Naive thymus-derived CD4-positive, alpha-beta T cell (primary cell): ENCODE measurements at places on chromosomes 13 and 19.

DNA sequence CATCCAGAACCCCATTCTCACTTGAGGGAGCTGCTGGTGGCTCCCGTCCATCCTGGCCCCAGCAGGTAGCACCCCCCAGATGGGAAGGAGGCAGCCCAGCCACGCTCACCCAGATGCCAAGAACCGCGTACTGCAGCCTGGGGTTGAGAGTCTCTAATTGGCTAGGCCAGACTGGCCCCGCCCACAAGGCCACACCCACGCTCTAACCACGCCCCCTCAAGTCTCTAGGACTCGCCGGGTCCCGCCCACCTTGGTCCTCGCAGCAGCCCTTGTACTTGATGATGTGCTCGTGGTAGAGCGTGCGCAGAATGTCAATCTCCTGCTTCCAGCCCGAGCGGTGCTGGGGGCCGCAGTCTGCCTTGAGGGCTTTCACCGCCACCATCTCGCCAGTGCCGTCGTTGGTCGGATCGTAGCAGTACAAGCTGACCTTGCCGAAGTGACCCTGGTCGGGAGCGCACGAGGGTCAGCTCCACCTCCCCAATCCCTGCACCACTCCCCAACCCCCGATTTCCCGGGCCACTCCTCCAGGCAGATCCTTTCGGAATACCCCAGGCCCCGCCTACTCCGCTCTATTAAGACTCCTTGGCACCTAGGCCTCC, 14.5 kb upstream of the ICAM3 start:
- peak; percentile 40 for DNase-seq

GRCh38 chr13:59570204-59570603, 593.5 kb downstream of the DIAPH3 start:
- no peak for DNase-seq

DNA sequence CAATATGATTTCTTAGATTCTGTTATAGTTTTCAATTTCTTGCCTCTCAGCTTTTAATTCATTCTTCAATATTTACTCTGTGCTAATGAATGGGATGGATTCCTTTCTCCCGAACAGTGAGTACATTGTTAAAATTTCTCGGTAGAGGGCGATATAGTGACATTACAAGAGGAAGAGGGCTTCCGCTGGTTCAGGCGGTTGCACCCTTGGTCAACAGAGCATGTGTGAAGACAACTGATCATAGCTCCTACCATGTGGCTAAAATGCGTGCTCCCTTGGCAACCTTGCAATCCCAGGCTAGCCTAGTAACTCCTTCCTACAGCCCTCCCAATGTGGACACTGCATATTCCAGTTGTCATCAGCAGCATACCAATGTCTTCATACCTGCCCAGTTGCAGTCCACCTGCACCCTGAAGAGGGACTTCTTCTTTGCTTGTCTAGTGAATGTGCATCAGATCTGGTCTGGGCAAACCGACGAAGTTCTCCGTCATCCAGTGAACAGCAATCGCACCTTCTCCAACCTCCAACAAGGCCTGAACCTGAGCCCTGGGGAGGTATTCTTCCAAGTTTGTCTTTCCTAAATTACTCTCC, 653.0 kb upstream of the GPC6 start:
- no peak for DNase-seq

DNA sequence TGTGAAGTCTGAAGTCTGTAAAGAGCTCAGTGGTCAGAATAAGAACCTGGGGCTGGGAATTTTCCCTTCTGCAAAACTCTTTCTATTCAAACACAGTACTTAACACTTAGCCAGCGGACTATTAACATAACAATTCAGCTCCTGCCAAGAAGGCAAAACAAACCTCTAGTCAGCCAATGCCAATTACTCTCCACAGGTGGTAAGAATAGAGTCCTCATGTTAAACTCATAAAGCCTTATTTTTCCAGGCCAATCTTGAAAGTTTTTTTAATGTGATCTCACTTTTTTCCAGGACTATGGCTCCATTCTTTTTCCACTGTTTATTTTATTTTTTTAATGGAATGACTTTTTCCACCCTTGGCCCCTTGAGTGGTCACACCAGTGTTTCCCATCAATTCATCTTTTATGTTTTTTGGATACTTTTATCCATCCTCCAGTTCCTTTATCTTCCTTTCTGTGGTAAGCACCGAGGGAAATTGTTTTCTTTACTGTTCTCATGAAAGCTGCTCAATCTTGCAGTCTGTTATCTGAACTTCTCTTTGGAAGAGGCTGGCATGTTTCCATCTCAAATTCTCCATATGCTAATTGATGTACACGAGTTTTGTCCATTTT, 217.3 kb downstream of the LHFPL6 start:
- no peak for DNase-seq

DNA sequence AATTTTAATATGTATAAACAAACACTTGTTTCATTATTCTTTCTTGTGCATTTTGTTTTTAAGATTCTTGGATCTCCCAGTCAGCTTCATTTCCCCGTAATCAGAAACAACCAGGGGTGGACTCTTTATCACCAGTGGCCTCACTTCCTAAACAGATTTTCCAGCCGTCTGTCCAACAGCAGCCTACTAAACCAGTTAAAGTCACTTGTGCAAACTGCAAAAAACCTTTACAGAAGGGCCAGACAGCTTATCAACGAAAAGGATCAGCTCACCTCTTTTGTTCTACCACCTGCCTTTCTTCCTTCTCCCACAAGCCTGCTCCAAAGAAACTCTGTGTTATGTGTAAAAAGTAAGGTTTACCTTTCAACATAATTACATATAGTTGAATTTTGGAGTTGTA, 44.3 kb downstream of the ZMYM2 start:
- no peak for DNase-seq

- no peak for DNase-seq
These were observed 20.9 kb upstream of the FOSB start for GRCh38 chr19:45446944-45447343.

DNA sequence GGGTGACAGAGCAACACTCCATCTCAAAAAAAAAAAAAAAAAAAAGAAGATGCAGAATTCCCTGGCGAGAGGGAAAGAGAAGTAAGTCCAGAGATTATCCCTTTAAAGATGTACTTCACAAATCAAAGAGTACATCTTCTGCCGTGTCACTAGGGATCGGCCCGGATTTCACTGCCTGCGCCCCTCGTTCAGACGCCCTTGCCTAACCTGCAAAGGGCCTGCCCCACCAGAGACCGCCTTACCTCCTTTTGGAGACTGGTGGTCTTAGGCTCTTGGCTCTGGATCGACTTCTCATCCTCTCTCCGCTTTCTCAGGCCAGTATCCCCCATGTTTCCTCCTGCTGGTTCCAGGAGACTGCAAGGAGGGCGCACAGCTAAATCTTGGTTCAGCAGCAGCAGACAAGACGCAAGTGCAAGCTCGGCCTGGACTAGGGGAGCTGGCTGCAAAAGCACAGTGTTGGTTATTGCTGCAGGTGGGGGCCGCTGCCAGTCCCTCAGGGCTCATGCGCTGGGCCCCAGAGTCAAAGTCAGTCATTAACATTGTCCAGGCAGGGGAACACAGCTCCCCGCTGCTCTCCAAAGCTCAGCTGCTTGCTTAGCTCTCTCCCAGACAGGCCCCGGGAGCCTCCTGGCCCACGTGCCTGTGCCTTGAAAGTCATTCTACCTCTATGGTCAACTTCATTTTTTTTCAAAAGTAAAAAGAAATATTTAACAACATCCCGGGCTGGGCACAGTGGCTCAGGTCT, 1.2 kb downstream of the SLC7A9 start:
- DNase-seq, result no peak

- DNase-seq, result no peak
These were observed 4.7 kb upstream of the POMP start for GRCh38 chr13:28654276-28654675.

GRCh38 chr19:39544226-39544903, 4.4 kb upstream of the EID2 start:
- DNase-seq, result no peak

GRCh38 chr19:44686896-44687295, 12.1 kb upstream of the CEACAM16 start:
- DNase-seq, result no peak

GRCh38 chr19:23263870-23264590, 13.8 kb upstream of the ZNF724 start:
- no peak for DNase-seq
